ENCODE measurements at places on chromosomes 12 and 14.

DNA sequence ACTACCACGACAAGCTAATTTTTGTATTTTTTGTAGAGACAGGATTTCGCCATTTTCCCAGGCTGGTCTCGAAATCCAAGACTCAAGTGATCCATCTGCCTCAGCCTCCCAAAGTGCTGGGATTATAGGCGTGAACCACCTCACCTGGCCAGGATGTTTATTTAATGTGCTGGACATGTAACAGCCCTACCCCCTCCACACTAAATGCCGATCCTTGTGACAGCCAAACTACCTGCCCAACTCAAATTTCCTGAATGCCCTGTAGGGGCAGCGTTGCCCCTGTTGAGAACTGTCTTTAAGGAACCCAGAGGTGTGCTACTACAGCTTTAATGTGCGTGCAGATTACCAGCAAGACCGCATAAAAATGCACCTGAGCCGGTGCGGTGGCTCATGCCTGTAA, 48.1 kb downstream of the KCNK13 start:
- peak; percentile 71 for DNase-seq

GRCh38 chr14:25904446-25904845, 693.4 kb downstream of the NOVA1 start:
- no peak for DNase-seq

DNA sequence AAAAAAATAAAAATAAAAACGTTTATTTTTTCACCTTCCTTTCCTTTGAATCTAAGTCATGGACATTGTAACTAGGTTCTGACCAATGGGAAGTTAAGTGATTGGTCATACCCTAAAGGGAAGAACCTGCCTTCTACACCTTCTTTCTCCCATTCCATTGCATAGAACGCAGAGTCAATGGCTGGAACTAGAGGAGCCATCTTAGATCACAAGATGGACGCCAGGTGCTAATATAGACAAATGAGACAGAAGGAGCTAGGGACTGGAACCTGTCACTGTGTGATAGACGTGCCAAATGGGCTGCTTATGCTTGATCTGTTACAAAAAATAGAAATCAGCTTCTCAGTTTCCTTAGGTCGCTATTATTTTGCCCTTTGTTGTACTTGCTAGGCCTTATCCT, 606.6 kb downstream of the MED13L start:
- no peak for DNase-seq

- no peak for DNase-seq
Observed at GRCh38 chr14:72652179-72652578, 241.7 kb downstream of the DPF3 start.

GRCh38 chr12:54126696-54127537, 61.9 kb downstream of the SMUG1 start:
- DNase-seq, result peak; percentile 78

GRCh38 chr14:102785595-102785963, 8.3 kb downstream of the TRAF3 start:
- DNase-seq, result no peak

- no peak for DNase-seq
Observed at GRCh38 chr14:99535448-99535847, 54.2 kb downstream of the CCNK start.

- no peak for DNase-seq
Observed at GRCh38 chr14:105011312-105011990, 9.4 kb downstream of the CDCA4 start.

- DNase-seq, result no peak
Observed at GRCh38 chr12:108121320-108121719, 7.8 kb upstream of the WSCD2 start.

- no peak for DNase-seq
Observed at GRCh38 chr14:67270145-67270753, 29.0 kb downstream of the PALS1 start.

DNA sequence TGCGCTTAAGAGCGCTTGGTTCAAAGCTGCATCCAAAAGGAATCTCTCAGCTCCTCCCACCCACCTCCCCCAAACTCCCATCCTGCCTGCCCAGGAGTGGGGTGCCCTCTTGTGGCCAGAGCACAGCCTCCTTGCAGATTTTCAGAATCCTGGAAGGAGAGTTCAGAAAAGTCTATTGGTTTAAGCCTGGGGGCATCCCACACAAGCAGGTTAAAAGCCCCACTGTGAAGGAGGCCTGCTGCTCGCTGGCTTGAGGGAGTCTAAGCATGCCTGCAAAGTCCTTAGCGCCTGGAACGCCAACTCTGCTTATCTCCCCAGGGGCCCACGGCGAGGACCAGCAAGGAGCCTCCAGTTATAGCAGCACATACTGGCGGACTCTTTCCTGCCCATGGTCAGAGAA, 297.1 kb downstream of the KSR2 start:
- peak; percentile 88 for DNase-seq

GRCh38 chr12:53624956-53625355, 1.2 kb downstream of the ATF7 start:
- DNase-seq, result no peak

DNA sequence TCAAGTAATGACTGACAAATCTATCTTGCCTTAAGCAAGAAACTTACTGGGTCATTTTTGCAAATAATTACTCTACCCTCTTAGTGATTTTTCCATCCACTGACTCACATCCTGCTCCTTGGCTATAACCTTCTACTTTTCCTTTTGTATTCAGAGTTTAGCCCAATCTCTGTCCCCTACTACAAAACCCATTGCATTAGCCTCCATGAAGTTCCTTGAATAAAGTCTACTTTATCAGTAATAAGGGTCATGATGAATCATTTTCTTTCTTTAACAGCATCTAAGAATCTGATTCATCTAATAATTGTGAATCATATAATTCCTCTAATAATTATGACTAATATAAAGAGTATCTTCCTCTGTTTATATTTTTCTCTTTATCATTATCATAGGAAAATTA, 132.6 kb downstream of the NTS start:
- no peak for DNase-seq

GRCh38 chr12:34333337-34333736, 311.0 kb downstream of the ALG10 start:
- no peak for DNase-seq

DNA sequence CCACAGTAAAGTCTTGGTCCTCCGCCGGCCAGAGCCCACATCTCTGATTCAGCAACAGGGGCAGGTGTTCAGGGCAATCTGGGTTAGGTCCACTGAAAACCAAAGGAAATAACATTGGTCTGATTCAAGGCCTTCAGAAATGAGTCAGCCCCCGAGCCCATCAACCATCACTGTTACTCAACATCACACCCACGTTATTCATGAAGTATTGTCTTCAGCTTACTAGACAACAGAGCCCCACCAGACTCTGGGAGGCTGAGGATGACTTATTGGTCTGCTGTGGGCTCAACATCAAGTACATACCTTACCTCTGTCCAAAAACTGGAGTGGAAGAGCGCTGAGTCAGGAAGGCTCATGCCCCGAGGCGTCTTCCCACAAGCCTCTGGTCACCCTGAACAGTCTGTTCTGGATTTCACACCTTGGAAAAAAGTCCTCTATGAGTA, 97.5 kb downstream of the ZFP36L1 start:
- DNase-seq, result no peak

DNA sequence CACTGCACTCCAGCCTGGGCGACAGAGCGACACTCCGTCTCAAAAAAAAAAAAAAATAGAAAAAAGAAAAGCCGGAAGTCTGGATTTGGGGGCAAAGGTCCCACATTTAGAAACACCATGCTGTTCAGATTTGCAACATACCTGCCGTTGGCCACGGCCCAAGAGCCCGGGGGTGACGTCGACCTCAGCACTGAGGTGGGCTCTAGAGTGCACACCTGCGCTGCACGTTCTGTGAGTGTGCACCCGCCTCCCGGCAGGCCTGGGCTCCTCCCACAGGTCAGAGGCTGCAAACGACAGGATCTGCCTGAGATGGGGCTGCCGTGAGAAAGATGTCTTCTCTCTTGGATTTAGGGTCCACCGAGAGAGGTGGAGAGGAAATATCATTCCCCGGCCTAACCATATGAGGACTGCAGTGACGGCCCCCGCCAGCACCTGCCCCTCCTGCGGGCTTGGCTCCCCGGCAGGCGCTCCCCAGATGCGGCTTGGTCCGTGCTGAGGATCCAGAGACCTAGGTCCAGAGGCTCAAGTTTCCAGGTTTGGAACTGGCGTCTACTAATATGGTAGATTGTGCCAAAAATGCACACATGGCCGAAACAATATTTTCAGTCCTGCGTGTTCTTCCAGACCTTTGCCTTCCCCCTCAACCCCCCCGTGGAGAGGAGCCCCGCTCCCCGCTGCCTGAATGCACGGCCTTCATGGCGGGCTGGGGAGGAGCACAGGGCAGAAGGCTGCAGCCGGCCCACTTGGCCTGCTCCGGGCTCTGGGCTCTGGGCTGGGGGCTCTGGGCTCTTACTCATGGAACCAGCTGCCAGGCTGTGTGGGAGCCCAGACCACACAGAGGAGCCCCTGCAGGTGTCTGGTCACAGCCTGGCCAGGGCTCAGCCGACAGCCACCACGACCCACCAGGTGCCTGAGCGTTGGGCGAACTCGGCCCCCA, 58.8 kb upstream of the FBRSL1 start:
- no peak for DNase-seq

DNA sequence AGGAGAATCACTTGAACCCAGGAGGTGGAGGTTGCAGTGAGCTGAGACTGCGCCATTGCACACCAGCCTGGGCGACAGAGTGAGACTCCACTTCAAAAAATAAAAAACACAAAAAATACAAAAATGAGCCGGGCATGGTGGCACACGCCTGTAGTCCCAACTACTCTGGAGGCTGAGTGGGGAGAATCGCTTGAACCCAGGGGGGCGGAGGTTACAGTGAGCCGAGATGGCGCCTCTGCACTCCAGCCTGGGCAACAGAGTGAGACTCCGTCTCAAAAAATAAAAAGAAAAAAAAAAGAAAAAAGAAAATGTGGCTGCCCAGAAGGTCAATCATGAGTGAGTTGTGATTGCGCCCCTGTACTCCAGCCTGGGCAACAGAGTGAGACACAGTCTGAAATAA, 9.2 kb downstream of the DNAJC22 start:
- no peak for DNase-seq

DNA sequence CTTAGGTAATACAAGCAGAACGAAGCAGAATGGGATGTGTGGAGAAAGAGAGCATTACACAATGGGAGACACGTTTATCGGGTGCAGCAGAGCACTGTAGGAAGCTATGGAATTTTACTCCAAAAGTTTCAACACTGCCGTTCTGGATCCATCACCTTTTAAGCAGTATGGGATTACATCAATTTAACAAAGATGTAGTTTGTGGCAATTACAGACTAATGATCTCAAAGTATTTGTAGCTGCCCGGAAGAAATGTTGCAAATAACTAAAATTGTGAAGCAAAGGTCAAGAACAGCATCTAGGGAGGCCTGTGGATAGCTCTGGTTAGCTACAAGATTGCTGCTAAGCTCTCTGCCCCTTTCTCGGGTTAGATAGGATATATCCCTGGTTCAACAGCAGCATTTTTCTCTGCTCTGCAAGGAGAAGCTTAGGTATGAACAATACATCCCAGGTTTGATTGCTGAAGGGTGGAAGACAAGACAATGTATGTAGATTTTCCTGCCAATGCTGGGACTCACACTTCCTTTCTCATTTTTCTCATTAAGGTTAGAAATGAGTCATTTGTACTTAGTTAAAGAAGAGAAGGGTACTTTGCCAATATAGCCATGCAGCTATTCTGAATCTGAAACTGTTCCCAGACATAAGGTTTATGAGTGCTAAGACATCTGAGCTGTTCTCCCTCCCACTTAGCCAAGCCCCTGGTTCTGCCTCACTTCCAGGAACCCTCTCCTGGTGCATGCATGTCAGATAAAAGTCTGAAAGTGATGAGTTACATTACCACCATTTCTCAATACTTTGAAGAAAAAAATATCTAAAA, 75.0 kb upstream of the HIF1A start:
- DNase-seq, result no peak

DNA sequence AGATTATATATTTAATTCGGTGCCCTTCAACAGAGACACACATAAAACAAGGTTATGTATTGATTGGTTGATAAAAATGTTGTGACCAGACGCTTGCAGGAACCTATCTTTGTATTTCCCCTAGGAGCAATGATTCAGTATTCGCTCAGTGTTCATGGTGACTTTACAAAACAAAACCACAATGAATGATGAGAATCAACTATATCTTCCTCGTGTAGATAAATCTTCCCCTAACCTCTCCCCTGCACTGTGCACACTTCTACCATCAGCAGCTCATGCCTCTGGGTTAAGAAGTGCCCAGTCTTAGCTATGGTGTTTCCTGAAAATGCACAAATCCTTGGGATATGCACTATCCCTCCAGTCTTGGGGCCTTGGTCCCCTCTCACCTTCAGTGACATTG, 16.3 kb downstream of the RIN3 start:
- DNase-seq, result no peak

DNA sequence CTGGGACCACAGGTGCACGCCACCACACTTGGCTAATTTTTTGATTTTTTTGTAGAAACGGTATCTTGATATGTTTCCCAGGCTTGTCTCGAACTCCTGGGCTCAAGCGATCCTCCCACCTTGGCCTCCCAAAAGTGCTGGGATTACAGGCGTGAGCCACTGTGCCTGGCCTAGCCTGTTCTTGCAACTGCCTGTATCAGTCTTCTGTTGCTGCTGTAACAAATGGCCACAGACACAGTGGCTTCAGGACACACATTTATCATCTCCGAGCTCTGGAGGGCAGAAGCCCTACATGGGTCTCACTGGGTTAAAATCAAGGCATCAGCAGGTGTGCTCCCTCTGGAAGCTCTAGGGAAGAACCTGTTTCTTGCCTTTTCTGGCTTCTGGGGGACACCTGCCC, 79.9 kb upstream of the NCOR2 start:
- DNase-seq, result no peak

DNA sequence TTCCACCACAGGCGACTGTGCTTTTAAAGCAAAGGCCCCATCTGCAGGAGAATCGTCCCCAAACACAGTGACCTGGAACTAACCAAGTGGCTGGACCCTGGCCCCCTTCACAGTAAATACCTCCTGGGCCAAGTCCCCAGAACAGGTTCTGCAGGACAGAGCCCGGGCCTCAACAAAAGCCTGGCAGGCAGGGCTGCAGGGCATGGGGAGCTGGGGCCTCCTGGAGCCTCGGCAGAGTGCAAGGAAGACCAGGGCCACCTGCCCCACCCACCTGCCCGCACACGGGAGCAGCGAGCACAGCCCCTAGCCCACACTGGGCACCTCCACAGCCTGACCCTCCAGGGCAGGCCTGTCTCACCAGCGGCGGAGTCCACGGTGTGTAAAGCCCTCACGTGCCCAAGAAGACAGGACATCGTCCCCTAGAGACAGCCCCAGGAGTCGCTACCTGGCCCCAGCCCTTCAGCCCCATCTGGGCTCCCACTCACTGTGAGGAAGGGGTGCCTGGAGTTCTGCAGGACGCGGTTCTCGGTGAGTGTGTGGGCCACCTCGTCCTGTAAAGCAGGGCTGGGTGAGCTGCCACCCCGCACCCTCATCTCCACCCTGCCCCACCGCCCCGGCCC, 21.0 kb downstream of the AKT1 start:
- DNase-seq, result no peak

GRCh38 chr14:96844857-96845570, 47.8 kb downstream of the VRK1 start:
- DNase-seq, result no peak

- no peak for DNase-seq
Observed at GRCh38 chr12:119440803-119441360, 106.4 kb downstream of the CCDC60 start.

- no peak for DNase-seq
Observed at GRCh38 chr12:31316891-31317290, 9.1 kb downstream of the SINHCAF start.

GRCh38 chr12:45214749-45215418, 1.0 kb upstream of the ANO6 start:
- no peak for DNase-seq

GRCh38 chr14:52112336-52113018, 43.6 kb upstream of the NID2 start:
- DNase-seq, result no peak

- DNase-seq, result no peak
Observed at GRCh38 chr12:17456486-17456885, 633.5 kb downstream of the RERGL start.

Data from iPS-NIHi11 (cell line).